ENCODE measurements at places on chromosomes 12 and 14.
A peak's percentile ranks its signal among the peaks of the same experiment; 100 is the strongest.

DNA sequence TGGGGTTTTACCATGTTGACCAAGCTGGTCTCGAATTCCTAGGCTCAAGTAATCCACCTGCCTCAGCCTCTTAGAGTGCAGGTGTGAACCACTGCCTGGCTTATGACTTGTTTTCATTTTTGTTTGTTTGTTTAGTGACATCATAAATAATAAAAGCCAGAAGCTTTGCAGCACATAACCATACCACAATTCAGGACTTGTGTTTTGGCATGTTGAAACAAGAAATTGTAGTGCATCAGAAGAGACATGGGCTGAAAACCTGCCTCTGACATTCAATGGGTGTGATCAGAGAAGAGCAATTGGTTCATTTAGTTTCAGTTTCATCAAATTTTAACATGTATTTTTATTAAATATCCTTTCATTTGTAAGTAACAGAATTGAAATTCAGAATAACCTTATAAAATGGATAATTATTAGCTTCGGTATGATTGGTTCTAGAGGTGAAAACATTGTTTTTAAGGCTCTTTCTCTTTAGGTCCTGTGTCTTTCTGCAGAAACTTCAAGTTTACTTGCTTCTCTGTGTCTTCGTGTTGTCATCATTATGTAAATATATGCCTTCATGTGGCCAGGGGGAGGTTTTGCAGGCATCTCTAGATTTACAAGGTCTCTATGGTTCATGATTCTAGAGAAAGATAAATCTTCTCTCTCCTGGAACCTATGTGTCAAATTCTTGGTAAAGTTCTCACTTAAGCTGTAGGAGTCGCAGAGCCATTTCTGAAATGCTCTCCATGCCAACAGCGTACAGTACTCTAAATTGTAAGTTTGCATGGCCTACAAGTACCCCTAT is 312.0 kb downstream of the KCNC2 start:
- DNase-seq, result no peak

GRCh38 chr14:24673059-24673458 is 39.1 kb upstream of the GZMB start:
- peak; percentile 49 for DNase-seq

GRCh38 chr12:18296909-18297280 is 35.6 kb downstream of the PIK3C2G start:
- DNase-seq, result no peak

GRCh38 chr12:31591380-31591901 is 505 bp upstream of the DENND5B start:
- no peak for DNase-seq

GRCh38 chr12:120367924-120368788 is 808 bp downstream of the MSI1 start:
- no peak for DNase-seq

- DNase-seq, result no peak
Observed at GRCh38 chr14:101222362-101223070, 319.0 kb upstream of the RTL1 start.

DNA sequence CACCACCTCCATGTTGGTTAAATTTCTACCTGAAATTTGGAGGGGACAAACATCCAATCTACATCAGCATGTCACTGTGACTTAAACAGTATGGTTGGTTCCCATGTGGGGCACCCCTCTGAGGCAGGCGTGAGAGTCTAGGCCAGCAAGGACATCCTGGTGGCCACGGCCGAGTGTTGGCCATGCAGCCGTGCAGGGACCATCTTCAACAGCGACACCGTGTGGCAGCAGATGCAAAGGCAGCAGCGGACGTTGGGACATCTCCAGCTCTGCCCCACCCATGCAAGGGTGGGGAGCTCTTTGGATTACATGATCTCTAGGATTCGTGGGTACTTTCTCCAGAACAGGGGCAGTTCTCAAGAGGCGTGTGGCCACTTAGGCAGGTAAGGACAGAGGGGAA is 49.8 kb downstream of the NOC4L start:
- no peak for DNase-seq

GRCh38 chr14:72781561-72782508 is 112.1 kb downstream of the DPF3 start:
- DNase-seq, result no peak

- peak; percentile 97 for DNase-seq
Observed at GRCh38 chr14:31770271-31770670, 209.1 kb downstream of the NUBPL start.

GRCh38 chr14:104908303-104908702 is 16.4 kb upstream of the PLD4 start:
- no peak for DNase-seq

DNA sequence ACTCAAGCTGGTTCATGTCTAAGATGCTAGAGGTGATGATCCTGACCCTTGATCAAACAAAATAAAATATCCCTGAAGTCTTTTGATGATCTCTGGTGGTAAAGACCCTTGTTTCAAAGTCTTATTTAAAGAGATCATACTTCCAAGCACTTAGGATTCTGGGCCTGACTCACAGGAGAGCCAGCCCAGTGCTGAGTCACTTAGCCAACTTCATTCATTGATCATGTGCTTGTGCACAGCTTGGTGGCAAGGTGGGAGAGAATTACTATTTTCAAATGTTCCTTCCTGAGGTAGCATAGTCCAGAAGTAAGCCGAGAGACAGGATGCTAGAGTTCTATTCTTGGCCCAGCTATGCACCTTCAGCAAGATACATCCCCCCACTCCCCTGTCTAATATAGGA is 40.6 kb downstream of the SCN8A start:
- no peak for DNase-seq

- no peak for DNase-seq
Observed at GRCh38 chr12:62301799-62302133, 41.6 kb downstream of the USP15 start.

DNA sequence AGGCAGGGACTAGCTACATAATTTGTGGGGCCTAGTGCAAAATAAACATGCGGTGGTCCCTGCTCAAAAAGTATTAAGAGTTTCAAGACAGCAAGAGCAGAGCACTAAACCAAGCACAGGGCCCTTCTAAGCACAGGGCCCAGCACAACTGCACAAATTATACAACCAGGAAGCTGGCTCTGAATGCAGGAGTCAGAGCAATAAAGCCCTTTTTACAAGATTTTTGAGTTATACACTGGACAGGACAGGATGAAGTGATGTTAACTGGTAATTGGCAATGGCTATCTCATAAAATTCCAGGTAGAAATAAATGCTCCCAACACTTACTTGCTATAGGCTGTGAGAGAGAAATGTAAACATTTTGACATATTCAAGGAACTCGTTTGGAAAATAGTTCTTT is 86.2 kb upstream of the GPHB5 start:
- DNase-seq, result no peak

DNA sequence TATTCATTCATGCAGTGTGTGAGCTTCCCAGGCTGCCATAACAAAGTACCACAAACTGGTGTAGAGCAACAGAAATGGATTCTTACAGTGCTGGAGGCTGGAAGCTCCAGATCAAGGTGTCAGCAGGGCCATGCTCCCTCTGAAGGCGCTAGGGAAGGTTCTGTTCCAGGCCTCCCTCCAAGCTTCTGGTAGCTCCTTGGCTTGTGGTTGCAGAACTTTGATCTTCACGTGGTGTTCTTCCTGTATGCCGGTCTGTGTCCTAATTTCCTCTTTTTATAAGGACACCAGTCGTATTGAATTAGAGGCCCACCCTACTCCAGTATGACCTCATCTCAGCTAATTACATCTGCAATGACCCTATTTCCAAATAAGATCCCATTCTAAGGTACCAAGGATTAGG is 3.1 kb downstream of the OTUB2 start:
- peak; percentile 79 for DNase-seq

GRCh38 chr14:22780105-22780679 is 13.7 kb downstream of the OXA1L start:
- no peak for DNase-seq

DNA sequence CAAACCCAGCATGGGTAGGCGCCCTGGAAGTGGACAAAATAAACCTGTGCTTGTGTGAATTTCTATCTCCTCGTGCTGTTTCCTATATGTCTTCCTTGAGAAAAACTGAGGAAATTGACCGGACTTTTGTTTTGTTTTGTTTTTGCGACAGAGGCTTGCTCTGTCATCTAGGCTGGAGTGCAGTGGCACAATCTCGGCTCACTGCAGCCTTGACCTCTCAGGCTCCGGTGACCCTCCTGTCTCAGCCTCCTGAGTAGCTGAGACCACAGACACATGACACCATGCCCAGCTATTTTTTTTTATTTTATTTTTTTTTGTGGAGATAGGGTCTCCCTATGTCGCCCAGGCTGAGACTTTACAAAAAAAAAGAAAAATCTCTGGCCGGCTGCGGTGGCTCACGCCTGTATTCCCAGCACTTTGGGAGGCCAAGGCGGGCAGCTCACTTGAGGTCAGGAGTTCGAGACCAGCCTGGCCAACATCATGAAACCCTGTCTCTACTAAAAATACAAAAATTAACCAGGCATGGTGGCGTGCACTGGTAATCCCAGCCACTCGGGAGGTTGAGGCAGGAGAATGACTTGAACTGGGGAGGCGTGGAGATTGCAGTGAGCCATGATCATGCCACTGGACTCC is 22.5 kb upstream of the MIA2 start:
- DNase-seq, result no peak

- DNase-seq, result peak; percentile 98
Observed at GRCh38 chr12:26369588-26369987, 174.2 kb downstream of the SSPN start.

GRCh38 chr14:92456215-92457015 is 57.2 kb upstream of the RIN3 start:
- DNase-seq, result peak; percentile 84

GRCh38 chr12:80192087-80192486 is 92.8 kb downstream of the OTOGL start:
- no peak for DNase-seq

- no peak for DNase-seq
Observed at GRCh38 chr12:127079636-127080035, 1187.3 kb upstream of the TMEM132C start.

DNA sequence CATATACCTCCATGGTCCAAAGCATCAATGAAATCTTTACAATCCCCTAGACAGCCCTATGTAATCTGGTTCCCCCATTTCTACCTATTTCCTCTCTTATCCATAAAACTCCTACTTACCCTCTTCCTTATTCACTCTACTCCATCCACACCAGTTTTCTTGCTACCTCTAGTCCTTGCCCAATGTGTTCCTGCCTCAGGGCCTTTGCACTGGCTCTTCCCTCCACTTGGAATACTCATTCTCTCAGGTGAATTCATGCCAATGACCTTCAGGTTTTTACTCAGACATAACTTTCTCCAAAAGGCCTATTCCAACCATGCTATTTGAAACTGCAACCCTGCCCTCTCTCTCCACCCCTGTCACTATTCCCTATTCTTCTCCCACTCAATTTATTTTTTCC is 138.7 kb upstream of the KRR1 start:
- no peak for DNase-seq

GRCh38 chr14:99380991-99381687 is 99.5 kb downstream of the SETD3 start:
- DNase-seq, result no peak

- DNase-seq, result peak; percentile 13
Observed at GRCh38 chr12:12622418-12622817, 10.7 kb downstream of the CREBL2 start.

DNA sequence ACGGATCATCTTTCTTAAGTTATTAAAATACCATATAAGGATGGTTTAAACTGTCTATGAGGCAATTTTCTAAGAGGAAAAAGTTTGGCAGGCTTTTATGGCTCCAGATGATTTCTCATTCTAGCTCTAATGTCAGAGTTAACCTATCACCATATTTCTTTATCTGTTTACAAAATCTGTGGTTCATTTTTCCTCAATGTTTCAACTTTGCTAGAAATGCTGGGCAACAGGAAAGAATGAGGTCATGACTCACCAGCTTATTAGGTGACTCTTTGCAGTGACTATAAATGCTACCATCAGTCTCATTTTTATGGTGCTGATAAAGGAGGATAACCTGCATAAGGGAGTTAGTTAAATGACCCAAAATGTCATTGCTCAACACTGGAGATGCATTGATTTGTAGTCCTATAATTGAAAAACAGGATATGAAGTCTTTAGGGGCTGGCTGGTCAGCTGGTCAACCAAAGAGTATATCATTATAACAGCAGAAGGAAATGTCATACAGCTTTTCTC is 45.3 kb upstream of the RAP1B start:
- DNase-seq, result peak; percentile 66

DNA sequence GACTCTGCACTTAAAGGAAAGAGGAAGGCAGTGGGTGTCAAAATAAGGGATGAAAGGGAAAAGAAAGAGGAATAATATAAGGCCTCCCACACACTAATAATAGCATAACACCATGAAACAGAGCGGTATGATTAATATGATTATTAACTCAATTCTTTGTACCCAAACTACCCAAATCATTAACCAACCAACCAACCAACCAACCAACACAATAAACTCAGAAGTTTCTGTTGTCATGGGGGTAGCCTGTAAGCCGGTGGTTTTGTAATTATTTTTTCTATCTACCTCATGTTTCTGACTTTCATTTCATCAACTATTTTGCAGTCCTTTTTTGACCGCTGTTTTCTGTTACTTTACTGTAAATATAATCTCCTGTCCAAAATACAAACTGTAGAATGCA is 105.8 kb downstream of the RERG start:
- DNase-seq, result no peak

All from inflammatory macrophage treated with lipopolysaccharide for 4 hours (primary cell).